Muscle of leg (tissue), 16 donors: ENCODE measurements at places on chromosomes 13 and 19. TPM values are rescaled to one million over a fixed set of nuclear protein-coding genes. Genes with fewer than 3 reads are reported as not detected.

The PRR19 gene
- total RNA-seq: 0.27 TPM

The CPB2 gene
- not detected for total RNA-seq

The LRRC63 gene
- 0.04 TPM for total RNA-seq

The SLC25A41 gene
- total RNA-seq: 0.22 TPM

DNA sequence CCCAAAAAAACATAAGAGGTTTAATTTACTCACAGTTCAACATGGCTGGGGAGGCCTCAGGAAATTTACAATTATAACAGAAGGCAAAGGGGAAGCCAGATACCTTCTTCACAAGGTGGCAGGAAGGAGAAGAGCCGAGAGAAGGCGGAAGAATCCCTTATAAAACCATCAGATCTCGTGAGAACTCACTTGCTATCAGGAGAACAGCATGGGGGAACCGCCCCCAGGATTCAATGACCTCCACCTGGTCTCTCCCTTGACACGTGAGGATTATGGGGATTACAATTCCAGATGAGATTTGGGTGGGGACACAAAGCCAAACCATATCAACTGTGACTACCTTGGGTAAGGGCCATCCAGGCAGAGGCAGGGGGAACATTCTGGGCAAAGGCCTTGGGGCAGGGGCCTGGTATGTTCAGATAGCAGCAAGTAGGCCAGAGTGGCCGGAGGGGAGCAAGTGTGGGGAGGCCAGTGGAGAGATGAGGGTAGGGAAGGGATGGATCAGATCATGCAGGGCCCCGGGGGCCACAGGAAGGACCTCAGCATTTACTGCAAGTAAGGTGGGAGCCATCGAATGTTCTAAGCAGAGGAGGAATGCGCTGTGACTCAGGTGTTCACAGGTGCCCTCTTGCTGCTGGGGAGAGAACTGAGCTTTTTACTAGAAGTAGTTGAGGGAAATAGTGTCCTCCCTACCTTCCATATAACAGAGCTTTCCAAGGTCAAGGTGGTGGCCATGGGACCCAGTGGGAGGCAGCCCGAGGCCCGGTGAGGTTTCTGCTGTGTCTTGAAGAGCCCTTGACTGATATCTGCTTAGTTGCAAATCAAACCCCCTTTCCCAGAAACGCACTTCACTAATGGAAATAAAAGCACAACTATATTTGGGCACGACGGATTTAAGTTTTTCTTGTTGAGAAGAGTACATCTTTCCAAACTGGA is 18.0 kb downstream of the RAB3D start:
- no peak for DNase-seq
- H3K4me1 ChIP-seq: peaks cover 21% of the 10 kb centered on the region
- peaks cover 3% of the 10 kb centered on the region for H3K36me3 ChIP-seq
- H3K27ac ChIP-seq: peak overlapping the region; percentile 42
- no peaks in the 10 kb centered on the region for H3K27me3 ChIP-seq

DNA sequence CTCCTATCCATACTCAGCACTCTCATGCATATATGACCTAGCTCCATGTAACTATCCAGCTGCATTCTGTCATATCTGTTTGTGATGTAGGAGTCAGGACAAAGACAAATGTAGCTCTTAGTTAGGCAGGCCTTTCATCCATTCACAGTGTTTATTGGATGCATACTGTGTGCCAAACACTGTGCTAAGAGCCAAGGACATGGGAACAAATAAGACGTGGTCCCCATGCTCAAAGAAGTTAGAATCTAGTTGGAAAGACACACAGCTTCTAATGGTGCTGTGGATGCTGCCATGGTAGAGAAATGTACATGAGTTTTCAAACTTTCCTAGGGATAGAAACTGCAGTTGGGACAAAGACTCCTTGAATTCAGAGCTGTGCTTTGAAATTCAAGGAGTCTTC is 31.7 kb upstream of the IL17D start:
- no peaks in the 10 kb centered on the region for H3K27me3 ChIP-seq
- no peak overlapping the region for H3K4me3 ChIP-seq
- H3K36me3 ChIP-seq: peaks cover 12% of the 10 kb centered on the region
- DNase-seq: no peak
